ENCODE measurements at places on chromosomes 5 and 9.

GRCh38 chr9:133979921-133980863, 11.9 kb downstream of the VAV2 start:
- DNase-seq = no peak

- DNase-seq = no peak
These were observed 29.3 kb downstream of the FUBP3 start for GRCh38 chr9:130608554-130609134.

GRCh38 chr9:89791754-89792153, 186.9 kb downstream of the GADD45G start:
- DNase-seq = no peak

DNA sequence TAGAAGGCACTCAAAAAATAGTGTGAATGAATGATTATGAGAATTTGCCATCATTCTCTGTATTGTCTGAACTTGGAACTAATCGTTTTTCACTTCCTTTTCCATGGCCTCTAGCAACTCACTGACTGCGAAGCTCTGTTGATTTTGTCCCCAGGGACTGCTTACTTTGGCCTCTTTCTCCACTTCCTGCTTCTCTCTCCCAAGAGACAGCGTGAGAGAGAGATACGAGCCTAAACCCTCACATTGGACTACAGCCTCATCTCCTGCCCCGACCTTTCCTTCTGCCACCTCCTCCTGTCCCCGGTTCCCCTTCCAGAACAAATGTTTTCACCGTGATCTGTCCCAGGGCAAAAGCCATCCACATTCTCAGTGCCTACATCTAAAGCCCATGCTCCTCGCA, 300.8 kb upstream of the PANK3 start:
- DNase-seq = no peak

- peak; percentile 74 for DNase-seq
These were observed 153.2 kb upstream of the C9orf72 start for GRCh38 chr9:27726244-27727081.

DNA sequence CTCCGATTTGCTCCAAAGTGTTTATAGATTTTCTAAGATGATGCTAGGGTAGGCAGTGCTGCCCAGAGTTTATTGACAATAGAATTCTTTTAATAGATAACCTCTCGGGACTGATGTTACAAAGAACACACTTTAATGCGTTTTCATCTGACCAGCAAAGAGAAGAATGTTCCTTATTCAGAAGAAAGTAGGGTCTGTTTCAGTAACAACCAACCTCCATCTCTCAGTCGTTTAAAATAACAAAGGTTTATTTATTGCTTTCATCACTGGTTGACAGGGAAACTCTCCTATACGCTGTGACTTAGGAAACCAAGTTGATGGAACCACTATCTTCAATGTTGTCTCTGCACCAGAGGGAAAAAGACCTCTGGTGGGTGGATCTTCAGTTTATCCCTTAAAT, 55.1 kb upstream of the PAPPA start:
- no peak for DNase-seq

DNA sequence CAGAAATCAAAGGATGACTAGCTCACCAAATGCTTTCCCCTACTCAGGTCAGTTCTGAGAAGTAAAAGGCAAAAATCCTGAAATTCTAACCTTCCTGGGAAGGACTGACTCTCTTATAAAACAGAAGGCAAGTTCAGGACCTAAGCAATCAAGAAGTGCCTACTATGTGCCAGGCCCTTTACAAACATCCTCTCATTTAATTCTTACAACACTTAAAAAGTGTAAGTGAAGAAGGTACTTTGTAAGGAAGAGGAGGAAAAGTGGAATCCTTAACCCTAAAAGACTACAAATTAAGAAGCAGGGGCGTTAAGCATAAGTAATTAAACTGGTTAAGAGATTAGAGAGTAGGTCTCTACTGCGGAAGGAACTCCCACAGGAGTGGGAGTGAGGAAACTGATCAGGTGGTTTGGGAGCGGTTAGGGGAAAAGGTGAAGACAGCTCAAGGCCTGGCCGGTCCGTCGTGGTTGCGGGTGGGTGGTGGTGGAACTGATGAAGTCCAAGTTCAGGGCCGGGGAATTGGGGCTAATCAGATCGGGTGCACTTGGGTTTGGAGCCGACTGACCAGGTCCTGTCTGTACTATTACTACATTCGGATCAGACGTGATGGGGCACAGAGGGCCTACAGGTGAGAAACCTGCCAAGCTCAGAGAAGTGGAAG, 839 bp downstream of the MED27 start:
- peak; percentile 25 for DNase-seq

DNA sequence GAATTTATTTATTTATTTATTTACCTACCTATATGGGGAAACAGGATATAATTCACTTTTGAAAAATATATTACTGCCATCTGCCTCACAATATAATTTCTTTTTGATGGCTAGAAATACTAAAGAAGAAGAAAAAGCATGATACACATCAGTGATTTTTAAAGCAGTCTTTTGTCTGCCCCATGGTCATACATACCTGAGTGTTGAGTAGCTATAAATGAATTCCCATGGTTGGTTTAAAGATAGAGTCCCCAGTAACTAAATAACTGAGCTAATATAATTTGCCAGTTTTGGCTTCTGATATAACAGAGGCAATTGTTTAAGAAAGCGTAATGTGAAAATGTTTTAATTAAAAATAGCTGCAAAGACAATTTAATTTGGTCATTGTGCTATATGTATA, 447.8 kb downstream of the PDE4D start:
- no peak for DNase-seq

GRCh38 chr5:148952097-148952867, 110.6 kb downstream of the SH3TC2 start:
- peak; percentile 53 for DNase-seq

DNA sequence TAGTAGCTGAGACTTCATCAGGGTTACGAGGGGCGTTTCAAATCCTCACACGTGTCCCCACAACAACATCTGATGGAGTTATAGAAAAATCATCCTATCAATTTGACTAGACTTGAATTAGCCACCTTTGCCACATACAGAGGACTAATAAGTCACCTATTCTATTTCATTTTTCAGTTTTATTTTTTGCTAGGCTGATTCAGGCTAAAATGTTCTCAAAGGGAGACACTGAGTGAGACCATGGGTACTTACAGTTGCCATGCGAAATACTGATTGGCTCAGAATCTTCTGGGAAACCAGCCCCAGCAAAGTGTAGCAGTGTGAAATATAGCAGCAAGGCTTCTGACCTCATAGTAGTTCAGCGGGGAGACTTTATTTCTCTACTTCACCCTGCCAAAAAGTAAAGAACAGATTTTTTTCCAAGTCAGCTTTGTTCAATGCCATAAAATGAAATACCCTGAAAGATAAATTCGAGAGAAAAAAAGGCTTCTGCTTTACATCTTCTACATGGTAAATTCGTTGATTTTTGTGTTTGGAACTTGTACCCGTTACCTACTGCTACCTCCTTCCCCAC, 69.9 kb downstream of the SEMA6A start:
- no peak for DNase-seq

- no peak for DNase-seq
These were observed 18.7 kb upstream of the AKNA start for GRCh38 chr9:114406441-114406840.

GRCh38 chr5:169893010-169893409, 87.3 kb downstream of the INSYN2B start:
- no peak for DNase-seq

GRCh38 chr5:137470921-137471220, 28.3 kb downstream of the SPOCK1 start:
- no peak for DNase-seq

DNA sequence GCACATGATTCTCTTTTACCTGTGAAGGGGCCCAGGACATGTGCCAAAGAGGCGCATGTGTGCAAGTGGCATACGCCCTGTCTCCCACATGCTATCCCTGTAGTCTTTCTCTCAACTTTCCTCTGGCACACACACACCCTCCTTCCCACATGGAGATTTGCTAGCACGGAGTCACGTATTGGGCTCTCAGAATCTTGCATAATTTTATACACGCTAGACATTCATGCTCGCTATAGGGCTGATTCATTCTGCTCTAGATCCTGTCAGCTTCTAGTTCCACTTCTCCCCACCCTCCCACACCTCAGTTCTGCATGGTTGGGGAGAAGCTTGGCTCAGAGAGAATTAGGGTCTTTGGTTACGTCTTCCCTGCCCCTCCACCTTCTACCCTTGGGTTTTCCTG, 72.8 kb downstream of the CD180 start:
- no peak for DNase-seq

GRCh38 chr9:3848445-3849114, 322.8 kb upstream of the RFX3 start:
- no peak for DNase-seq

All from hematopoietic multipotent progenitor cell treated with erythropoietin and hydrocortisone succinate and interleukin-3 and kit ligand, for 6 days (in vitro differentiated cells).